Left colon (tissue), 2 donors: ENCODE measurements at places on chromosomes 4 and X.

GRCh38 chr4:86432559-86433134 is 72.8 kb upstream of the MAPK10 start:
- no peak for DNase-seq

GRCh38 chr4:144670776-144671175 is 24.8 kb downstream of the HHIP start:
- no peak for DNase-seq

- DNase-seq, result no peak
Measured at GRCh38 chrX:54479136-54480111, 16.6 kb downstream of the FGD1 start.

DNA sequence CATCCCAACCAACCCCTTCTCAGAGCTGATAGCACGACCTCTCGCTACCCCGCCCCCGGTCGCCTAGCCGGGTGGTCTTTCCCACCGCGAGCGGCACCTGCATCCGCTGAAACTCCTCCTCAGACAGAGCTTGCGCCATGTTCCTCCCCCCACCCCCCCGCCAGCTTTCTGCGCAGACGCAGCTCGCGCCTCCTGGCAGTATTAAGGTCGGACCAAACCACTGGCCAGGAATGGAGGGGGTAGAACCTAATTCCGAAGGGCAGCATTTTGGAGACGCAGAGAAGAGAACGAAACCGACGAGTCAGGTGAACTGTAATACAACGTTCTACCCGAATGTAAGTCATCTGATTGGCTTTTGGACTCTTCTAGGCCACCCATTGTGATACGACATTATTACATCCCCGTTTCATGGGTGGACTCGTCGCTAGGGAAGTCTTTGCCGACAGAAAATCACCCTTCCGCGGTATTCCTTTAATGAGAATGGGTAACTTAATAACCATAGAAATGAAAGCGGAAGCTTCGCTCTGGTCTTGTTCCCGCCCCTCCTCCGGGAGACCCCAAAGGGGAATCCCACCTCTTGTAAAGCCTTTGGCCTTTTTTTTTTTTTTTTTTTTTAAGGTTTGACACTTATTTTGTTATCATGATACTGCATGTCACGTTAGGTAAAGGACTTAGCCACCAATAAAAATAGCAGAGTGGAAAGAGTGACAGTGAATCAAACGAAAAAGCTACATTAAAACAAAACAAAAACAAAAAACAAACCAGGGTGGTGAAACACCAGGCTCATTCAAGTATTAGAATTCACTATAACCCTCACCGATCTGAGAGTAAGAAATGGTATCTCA is at the start of gene GRIPAP1:
GRIPAP1 (minus strand) TSS at position 174 of the 845 bp plus-strand sequence; CDS start at position 139, 35 bp downstream.
- peak; percentile 76 for DNase-seq

DNA sequence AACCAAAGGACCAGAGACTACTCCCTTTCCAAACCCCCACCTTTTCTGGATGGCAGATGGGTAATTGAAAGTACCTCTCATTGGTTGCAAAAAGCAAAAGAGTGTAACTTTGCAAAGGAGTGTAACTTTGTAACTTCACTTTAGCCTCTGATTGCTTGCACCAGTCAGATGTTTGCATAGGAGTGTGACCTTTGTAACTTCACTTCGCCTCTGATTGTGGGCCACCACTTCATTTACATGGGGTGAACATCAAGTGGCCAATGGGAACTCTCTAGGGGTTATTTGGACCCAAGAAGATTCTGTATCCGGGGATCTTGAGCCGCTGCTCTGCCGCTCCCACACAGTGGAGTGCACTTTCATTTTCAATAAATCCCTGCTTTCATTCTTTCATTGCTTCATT is 9.9 kb upstream of the SLC25A43 start:
- peak; percentile 43 for DNase-seq
